ENCODE measurements at places on chromosomes 6 and 20. TPM values are rescaled to one million over a fixed set of nuclear protein-coding genes. Genes with fewer than 3 reads are reported as not detected.

- DNase-seq: no peak
These were observed 153.0 kb downstream of the NKAIN2 start for GRCh38 chr6:123956492-123957139.

DNA sequence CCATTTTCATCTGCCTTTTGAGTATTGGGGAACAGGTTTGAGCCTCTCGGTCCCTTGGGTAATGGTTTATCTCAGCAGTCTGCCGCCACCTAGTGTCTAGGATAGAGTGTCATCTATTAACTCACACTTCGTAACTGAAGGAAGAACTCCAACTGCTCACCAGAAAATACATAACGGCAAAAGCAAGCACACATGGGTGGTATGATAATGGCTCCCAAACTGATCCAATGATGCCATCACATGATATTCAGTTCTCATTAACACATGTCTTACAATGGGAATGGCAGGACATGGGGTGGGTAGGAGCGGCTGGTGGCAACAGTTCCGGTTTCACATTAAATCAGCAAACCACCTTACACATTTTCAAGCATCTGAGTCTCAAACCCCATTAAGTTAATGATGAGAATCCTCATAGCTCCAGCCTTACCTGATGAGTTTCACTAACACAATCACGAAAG, 110.7 kb upstream of the PHACTR1 start:
- no peak for DNase-seq

DNA sequence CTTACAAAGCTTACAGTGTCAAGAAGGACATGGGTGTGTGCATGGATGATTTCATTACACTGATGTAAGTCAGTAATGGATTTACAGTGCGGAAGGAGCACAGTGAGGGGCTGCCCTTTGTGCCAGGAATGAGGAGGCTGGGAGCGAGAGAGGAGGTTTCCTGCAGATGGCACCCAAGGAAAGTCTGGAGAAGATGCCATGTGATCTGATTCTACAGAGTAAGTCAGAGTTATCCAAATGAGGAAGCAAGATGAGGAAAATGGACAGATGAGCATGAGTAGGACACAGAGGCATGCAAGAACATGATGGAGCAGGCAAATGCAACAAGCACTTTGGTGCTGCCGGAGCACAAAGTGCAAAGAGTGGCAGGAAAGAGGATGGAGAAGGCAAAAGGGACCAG, 29.7 kb downstream of the MAP7 start:
- no peak for DNase-seq

DNA sequence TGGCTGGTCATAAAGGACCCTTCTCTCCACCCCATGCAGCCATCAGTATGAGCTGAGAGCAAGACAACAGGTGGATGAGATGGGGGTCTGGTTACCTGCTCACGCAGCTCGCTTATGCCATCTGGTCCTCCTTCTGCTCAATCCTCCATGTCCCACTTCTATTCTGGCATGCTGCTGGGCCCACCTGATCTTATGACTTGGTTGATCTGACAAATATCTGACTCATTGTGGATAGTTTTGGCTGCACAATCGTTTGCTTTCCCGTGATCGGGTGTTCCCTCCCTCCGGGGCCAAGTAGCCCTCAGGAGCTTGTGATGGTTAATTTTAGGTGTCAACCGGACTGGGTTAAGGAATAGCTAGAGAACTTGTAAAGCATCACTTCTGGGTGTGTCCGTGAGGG, 26.6 kb upstream of the ELMO2 start:
- no peak for DNase-seq

TULP1 gene
- not detected for total RNA-seq

Measured in Right ventricle myocardium superior (tissue), 1 donor.